ENCODE measurements at places on chromosomes 16 and 17. TPM values are rescaled to one million over a fixed set of nuclear protein-coding genes. Genes with fewer than 3 reads are reported as not detected.
A peak's percentile ranks its signal among the peaks of the same experiment; 100 is the strongest.

- no peak for DNase-seq
Measured at GRCh38 chr17:17985555-17985954, 12.9 kb downstream of the DRC3 start.

- peak; percentile 62 for DNase-seq
Measured at GRCh38 chr17:73340093-73340596, 28.3 kb upstream of the CDC42EP4 start.

DNA sequence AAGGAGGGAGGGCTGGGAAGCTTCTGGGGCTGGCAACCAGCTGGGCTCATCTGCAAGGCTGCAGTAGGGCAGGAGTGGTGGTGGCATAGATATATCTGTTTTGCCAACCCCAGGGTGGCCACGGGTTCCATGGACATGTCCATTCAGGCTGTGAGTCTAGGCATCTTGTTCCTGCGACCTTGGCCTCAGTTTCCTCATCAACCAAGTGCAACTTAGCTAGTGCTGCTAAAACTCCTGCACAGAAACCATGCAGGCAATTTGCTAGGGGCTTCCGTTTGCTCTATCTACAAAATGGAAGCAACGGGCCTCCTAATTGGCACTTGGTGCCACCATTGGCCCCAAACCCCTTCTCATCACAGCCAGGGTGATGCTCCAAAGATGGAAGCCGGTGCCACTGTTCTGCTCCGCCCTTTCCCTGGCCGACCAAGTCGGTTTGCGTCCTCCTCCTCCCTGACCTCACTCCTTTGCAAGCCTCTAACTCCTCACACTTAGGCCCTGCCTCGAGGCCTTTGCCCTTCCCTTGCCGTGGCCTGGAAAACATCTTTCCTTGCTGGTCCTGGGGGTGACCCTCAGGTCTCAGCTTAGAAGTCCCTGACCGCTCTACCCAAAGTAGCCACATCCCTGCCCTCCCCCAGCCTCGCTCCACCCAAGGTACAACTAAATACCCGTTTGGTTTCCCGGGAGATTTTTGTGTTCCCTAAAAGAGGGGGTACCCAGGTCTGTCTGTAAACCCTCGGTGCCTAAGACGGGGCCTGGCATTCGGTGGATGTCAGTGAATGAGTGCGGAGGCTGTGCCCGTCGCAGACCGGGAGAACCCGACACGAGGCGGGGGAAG lies 1.2 kb downstream of the SREBF1 start:
- DNase-seq = no peak

- no peak for DNase-seq
Measured at GRCh38 chr16:80536238-80536637, 4.6 kb upstream of the DYNLRB2 start.

SLC12A3 gene
- total RNA-seq = not detected

AOC3 gene
- total RNA-seq = 221 TPM

- no peak for DNase-seq
Measured at GRCh38 chr17:77474292-77474988, 333.7 kb downstream of the SEC14L1 start.

GRCh38 chr17:19448341-19449268 lies 37.6 kb downstream of the RNF112 start:
- DNase-seq = no peak

GRCh38 chr17:48393283-48393682 lies 36.7 kb downstream of the SKAP1 start:
- DNase-seq = no peak

GRCh38 chr17:67224736-67225135 lies 20.3 kb downstream of the HELZ start:
- DNase-seq = no peak

DNA sequence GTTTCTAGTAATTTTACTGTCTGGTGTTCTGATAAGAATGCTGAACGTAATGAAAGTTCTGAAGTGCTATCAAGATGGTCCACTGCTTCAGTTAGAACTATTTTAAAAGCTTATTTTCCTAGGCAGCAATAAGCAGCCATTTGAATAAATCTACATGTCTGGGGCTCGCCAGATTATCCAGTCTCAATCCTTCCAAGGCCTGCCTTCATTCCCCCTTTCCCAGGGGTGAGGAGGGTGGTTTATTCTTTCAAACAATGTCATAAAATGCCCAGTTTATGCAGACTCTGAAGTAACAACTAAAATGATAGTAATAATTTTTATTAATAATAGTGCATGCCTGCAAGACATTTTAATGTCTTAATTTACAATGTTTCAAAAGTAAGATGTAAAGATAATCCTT lies 2.4 kb downstream of the CDH11 start:
- no peak for DNase-seq

EXOSC6 gene
- total RNA-seq = 13.5 TPM

DNA sequence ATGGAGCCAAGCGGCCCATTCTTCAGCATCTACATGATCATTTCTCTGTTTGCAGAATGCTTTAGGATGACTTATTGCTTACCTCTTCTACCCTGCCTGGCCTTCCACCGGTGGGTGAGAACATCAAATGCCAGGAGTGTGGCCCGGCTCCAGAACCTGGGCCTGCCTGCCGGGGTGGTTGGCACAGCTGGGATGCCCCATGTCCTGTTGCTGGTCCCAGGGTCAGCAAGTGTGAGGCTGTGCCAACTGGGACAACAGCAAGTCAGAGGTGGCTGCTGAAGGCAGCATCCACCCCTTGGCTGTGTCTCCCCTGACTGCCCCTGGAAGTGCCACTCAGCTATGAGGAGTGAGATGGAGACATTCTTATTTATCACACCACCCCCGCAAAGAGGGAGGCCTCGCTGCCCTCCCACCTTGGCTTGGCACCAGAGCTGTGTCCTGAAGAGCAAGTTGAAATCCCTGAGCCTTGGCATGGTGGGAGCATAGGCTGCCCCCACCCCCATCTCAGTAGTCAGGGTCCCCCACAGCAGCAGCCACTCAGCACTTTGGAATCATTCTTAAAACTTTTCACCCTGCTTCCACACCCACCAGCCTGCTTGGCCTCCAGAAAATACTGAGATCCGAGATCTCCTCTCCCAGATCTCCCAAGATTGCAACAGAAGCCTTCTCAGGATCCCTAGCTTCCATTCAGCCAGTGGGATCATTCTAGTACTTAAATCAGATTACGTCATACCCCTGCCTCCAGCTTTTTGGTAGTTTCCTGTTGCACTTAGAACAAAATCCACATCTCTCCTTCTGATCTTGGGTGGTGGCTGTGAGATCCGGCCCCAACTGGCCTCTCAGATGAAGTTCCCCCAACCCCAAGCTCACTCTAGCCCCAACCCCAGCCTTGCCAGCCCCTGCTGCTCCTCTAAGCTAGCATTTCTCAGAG lies 127.5 kb downstream of the SOCS1 start:
- DNase-seq = no peak

HSD11B2 gene
- total RNA-seq = not detected

- DNase-seq = no peak
Measured at GRCh38 chr16:87297918-87298631, 19.1 kb downstream of the C16orf95 start.

DNA sequence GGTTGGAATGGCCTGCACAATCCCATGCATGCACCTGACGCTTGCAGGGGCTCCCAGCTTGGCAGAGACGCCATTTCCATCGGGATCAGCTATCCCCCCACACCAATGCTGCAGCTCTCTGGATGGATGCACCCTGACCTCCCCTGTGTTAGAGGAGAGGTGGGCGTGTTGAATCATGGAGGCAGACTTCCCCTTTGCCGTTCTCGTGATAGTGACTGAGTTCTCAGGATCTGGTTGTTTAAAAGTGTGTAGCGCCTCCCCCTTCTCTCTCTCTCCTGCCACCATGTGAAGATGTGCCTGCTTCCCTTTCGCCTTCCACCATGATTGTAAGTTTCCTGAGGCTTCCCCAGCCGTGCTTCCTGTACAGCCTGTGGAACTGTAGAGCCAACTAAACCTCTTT lies 17.8 kb upstream of the KCNH6 start:
- no peak for DNase-seq

GRCh38 chr17:21167303-21167702 lies 40.5 kb downstream of the DHRS7B start:
- DNase-seq = no peak

GRCh38 chr17:75832164-75832651 lies 12.0 kb downstream of the UNC13D start:
- DNase-seq = no peak

TERB1 gene
- not detected for total RNA-seq

DNA sequence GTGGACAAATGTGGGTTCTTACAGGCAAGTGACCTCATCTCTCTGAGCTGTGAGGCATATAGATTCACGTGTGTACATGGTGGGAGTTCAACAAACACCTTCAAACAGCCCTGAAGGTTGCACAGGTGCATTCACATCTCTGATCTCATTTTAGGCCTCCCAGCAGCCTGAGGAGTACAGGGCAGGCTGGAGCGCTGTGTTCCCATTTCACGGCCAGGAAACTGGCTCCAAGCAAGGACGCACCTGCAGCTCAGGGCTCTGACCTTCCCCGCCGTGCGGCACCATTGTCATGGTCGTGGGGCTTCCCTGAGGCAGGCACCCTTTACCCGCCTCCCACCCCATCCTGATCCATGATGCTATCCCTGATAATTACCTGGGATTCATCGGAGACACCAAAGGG lies 4.8 kb upstream of the CD300A start:
- DNase-seq = no peak

DNA sequence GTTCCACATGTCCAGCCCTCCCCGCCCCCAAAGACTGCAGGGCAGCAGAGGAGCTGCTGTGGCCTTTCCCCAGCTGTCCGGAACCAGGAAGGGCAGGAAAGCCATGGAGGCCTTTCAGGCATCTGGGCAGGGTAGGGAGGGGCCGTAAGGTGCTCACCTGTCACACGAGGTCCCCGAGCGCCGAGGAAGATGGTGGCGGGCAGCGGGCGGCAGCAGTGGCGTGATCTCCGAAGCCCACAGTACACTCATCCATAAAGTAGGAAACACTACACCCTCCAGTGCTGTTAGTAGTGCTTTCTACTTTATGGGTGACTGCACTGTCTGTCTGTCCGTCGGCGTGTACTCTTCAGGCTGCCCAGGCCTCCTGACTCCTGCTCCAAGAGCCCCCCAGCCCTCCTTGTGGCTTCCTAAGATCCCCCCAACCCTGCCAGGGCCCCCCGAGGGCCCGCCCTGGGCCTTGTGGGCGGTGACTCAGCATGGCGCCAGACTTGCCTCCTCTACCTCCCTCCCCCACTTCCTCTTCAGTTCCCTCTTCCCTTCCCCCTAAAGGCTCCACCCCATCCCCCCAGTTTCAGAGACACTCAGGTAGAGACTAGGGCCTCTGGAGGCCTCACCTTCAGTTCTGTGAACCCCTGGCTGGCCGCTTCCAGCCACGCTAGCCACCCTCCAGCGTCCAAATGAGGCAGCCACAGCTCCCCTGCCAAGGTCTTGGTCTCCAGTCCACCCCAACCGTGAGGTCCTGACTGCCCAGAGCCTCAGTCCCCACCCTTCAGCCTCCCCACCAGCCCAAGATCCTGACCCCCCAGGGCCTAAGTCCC lies 2.6 kb upstream of the TSPOAP1 start:
- no peak for DNase-seq

POLR2A gene
- 69.4 TPM for total RNA-seq

DNA sequence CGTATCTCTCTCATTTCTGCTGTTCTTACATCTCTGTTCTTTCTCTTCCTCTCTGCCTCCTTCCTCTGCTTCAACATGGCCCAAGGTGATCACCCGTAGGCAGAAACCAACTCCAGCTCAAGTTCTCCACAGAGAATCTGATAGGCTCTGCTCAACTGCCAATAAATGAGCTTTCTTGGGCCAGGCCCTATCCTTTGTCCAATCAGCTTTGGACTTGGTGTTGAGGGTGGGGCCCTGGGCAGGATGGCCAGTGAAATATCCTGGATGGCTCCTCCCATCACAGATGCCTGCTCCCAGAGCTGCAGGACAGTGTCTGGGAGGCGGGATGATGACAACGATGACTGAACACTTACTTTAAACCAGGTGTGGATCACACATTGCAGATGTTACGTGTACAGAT lies 17.4 kb upstream of the BRD7 start:
- DNase-seq = no peak
